ENCODE measurements at places on chromosomes 6 and 20.

DNA sequence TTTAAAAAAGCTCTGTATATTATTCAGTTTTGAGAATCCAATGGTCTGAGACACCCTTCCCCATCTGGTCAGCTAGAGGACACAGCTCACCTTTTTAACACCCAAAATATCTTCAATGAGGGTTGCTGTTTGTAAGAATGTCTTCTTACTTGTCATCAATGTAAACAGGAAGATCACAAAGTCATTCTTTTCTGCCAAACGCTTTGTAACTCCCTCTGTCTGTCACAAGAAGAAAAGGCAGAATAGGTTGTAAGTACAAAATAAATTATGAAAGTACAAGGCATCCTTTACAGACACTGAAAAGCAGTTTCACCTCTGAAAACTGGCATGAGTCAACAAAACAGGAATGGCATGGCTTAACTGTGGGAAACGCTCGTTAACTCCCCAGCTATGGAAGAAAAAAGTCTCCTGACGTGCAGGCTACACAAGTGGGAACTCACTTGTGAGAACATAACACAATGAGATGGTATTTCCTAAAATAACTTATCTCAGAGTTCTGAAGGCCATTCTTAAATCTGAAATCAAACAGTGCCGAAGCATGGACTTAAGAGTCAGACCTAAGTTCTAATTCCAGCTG is 42.7 kb downstream of the TRPC4AP start:
- no peak for DNase-seq

- DNase-seq: no peak
Observed at GRCh38 chr6:71473926-71474325, 185.3 kb downstream of the OGFRL1 start.

GRCh38 chr6:159788276-159788675 is 1.1 kb downstream of the TCP1 start:
- DNase-seq: no peak

GRCh38 chr6:3414327-3415081 is 42.3 kb downstream of the SLC22A23 start:
- DNase-seq: no peak

DNA sequence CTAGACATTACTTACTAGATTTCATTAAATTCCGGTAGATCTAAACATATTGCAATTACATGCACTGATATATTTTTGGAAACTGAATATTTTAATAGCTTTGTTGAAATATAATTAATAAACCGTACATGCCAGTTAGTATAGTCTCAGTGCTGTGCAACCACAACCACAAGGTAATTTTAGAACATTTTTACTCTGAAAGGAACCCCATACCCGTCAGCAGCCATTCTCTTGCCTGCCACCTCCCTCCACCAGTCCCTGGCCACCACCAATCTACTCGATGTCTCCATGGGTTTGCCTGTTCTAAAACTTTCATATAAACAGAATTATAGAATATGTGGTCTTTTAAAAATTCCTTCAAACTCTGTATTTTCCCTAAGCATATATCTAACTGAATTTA is 293.9 kb downstream of the THBS2 start:
- DNase-seq: no peak

DNA sequence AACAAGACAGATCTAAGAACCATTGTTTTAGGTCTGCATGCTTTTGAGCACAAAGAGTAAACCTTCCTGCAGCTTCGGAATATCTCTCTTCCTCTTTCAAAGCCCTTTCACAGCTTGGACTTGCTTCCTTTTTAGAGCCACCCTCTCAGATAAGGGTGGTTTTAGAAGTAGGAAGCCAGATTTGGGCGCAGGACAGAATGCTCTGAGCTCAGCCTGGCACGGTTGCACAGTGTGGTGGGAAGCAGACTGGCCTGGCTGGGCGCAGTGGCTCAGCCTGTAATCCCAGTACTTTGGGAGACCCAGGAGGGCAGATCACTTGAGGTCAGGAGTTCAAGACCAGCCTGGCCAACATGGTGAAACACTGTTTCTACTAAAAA is 35.6 kb upstream of the PNRC1 start:
- DNase-seq: no peak

- DNase-seq: no peak
Observed at GRCh38 chr6:5138995-5139827, 54.1 kb downstream of the PPP1R3G start.

GRCh38 chr20:54173653-54174456 is at the start of gene CYP24A1:
CYP24A1 (minus strand) TSS chr20:54173986; CDS start chr20:54173579, 407 bp downstream.
- no peak for DNase-seq

GRCh38 chr20:9609887-9610502 is 95.6 kb downstream of the LAMP5 start:
- peak; percentile 39 for DNase-seq

- no peak for DNase-seq
Observed at GRCh38 chr6:122751326-122751725, 28.2 kb upstream of the FABP7 start.

- no peak for DNase-seq
Observed at GRCh38 chr20:53515749-53516148, 77.9 kb downstream of the ZNF217 start.

- DNase-seq: no peak
Observed at GRCh38 chr6:169646906-169647567, 54.8 kb downstream of the WDR27 start.

- DNase-seq: no peak
Observed at GRCh38 chr6:23522792-23523547, 603.0 kb upstream of the NRSN1 start.

GRCh38 chr20:25005220-25005619 is 12.7 kb upstream of the APMAP start:
- DNase-seq: no peak

DNA sequence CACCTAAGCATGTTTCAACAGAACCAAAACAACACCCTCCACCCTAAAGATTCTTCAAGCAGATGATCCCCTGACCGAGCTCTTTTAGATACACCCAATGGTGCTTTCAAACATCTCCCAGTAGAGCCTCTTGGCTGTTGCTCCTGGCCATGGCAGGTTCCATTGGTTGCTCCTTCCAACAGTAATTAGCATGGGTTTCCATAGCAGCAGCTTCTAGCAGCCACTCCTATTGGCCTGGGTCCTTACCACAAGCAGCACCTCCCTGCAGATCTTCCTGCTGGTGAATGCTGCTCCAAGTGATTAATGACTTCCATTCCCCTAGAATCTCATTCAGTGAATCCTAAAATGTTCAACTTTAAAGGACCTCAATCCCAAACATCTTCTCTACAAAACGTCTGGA is 13.9 kb downstream of the CCN2 start:
- no peak for DNase-seq

- DNase-seq: no peak
Observed at GRCh38 chr6:53464927-53465460, 79.9 kb downstream of the GCLC start.

- DNase-seq: no peak
Observed at GRCh38 chr6:101703311-101703710, 309.8 kb downstream of the GRIK2 start.

Data from CD4-positive, alpha-beta T cell treated with Interleukin-1 beta for 1 hour (primary cell).